Effector CD8-positive, alpha-beta T cell (primary cell): ENCODE measurements at places on chromosomes 5 and 9.

GRCh38 chr5:132238901-132239500 is 11.3 kb upstream of the P4HA2 start:
- no peak for DNase-seq

DNA sequence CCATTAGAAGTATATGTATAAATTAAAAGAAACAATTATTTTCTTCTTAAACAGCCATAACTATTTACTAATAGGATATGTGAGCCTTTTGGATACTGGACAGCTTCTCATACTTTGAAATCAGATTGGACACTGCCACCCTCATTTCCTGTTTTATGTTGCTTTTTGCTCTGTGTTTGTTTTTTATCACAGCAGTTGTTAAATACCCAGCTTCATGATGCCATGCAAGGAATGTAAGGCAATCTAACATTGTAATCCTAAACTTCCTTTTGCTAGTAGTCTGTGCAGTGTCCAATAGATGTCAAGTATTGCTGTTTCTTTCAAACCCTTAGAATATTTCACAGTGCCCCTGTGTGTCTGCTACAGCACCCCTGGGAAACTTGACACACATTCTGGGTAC is 56.2 kb downstream of the CNTLN start:
- no peak for DNase-seq

DNA sequence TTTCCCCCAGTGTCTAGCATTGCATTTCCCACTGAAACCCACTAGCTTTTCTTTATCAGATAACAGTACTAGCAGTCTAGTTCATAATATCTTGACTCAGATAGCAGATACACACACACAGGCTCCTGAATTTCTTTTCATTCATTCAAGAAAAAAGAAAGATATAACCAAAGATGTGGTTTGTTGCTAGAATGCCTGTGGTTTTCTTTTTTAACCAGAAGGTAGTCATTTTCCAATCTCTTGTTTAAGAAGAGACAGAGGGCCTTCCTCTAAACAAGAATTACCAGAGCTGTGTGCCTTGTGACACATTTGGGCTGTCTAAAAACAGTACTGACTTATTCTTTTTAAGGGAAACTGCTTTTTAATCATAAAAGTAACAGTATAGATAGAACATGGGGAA is 167.3 kb downstream of the PJA2 start:
- no peak for DNase-seq

DNA sequence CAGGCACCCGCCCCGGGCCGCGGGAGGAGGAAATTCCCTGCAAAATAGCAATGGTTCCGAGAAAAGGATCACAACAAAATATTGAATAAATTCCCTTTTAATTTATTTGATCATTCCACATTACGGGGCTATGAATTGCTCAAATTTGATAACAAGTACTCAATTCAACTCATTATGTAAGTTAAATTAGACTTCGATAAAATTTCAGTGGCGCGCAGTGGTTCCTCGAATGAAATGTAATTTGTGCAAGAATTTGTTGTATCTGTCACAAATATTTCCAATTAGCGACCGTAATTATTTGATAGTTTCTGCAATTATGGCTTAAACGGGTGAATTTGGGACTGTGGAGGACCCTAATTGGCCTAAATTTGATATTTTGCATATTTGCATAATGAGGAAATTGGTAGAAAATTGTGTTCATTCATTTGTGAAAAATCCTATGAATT is 76.0 kb upstream of the TBCA start:
- DNase-seq: no peak

DNA sequence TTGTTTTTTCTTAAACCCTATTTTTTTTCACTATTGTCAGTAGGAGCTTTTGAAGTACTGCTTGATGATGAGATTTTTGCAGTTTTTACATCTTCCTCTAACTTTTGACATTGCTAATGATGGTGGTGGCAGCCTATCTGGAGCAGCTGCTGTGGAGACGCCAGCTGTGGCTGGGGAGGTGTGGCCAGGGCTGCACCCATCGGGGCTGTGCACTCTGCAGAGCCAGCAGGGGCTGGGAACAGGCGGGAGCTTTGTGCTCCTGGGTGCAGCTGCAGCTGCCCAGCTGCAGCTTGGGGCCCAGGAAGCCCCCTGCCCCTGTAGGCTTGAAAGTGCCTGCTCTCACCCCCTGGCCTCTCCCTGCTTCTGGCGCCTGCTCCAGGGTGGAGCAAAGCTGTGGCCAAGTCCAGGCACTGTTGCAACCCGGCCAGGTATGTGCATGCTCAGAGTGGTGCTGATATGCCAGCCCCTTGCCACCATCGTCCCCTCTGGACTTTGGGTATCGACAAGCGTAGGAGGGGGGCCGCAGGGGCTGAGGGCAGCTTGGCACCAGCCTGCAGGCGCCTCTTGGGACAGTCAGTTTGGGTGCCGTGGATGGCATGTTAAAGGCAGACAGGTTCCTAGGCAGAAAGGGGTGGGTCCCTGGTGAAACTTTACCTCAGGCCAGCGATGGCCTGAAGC is 39.2 kb downstream of the FER start:
- DNase-seq: no peak

DNA sequence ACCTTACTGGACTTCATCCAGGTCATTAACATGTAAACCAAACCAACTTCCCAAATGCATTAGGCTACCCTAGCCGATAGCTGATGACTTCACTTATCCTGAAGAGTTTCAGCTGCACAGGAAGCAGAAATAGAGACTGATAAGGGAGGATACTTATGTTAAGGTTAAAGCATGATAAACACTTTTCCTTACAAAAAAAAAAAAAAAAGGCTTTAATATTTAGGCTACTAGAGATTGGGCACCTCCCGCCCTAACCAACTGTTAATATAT is 1.6 kb upstream of the MEF2C start:
- no peak for DNase-seq

DNA sequence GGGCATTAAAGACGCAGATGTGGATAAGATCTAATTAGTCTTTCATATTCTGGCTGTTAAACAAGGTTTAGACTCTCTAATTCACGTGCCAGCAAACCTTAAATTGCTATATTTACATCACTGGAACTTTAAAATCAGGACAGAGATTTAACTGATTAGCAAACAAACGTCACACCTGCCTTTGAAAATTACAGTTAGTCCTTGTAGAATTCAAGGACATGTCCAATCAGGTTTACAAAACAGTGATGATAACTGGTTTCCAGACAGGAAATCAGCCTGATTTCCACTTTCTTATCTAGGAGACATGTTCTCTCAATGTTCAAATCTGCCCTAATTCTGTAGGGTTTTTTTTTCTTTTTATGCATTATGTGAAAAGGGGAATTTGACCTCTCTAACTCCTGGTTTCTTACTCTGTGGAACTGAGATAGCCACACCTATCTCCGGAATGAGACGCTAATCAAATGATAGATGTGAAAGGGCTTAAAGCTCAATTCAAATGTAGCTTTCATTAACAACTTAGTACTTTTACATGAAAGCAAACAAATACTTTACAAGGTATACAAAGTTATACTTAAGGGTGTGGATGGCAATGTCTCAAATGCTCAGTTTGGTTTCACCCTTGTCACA is 26.5 kb downstream of the SPINK5 start:
- no peak for DNase-seq

DNA sequence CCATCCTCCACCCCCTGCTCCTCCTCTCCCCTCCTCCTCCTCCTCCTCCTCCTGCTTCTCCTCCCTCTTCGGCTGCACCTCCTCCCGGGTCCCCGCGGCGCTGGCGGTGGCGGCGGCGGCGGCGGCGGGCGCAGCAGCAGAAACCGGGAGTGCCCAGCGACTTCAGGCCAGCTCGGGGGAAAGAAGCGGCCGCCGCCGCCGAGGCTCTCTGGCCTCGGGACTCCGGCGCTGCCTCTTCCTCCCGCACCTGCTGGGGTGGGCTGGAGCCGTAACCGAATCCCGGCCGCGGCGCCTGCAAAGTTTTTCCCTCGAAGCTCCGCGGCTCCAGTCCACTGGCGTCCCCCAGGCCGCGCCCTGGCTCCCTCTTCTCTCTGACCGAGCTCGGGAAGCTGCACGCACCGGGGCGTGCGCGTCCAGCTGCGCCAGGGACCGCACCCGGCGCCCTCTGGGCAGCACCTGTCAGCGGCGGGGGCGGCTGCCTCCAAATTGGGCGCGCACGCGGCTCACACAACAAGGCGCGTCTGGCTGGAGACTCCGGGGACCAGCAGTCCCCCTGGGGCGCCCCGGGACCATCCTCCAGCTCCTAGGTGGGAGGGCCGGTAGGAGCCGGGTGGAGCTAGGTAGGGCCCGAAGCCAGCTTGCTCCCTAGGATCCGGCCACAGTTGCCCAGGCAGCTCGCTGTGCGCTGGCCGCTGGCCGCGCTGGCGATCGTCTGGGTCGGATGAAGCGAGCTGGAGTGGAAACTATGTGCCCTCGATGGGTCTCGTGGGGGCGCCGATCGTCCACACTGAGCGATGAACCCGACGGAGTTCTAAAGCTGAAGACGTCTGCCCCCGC is at the start of gene MCTP1:
MCTP1 (minus strand) TSS at position 523 of the 837 bp plus-strand sequence.
- DNase-seq: no peak

DNA sequence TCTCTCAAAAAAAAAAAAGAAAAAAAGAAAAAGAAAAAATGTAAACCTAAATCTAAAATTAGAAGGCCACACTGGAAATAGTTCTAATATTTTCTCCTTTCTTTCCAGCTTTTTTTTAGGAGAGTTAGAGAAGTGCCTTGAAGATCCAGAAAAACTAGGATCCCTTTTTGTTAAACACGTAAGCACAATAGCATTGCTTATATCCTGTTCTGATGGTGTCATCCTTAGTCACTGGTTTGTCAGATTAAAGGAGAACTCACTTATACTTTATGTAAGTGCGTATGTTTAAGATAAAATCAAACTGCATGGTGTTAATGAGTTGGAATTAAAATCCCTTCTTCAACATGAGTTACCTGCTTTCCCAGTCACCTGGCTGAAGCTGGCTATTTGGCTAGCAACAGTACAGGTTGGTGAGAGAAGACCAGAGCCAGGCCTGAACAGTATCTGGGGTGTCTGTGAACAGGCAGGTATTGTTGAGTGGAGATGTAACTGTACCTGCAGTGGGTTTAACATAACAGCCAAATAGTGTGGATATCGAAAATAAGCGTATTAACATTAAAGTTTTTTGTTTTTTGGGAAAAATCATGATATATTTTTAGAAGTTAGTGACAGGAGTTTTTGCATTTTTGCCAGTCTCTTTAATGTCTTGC is 104.7 kb upstream of the OTULINL start:
- no peak for DNase-seq

DNA sequence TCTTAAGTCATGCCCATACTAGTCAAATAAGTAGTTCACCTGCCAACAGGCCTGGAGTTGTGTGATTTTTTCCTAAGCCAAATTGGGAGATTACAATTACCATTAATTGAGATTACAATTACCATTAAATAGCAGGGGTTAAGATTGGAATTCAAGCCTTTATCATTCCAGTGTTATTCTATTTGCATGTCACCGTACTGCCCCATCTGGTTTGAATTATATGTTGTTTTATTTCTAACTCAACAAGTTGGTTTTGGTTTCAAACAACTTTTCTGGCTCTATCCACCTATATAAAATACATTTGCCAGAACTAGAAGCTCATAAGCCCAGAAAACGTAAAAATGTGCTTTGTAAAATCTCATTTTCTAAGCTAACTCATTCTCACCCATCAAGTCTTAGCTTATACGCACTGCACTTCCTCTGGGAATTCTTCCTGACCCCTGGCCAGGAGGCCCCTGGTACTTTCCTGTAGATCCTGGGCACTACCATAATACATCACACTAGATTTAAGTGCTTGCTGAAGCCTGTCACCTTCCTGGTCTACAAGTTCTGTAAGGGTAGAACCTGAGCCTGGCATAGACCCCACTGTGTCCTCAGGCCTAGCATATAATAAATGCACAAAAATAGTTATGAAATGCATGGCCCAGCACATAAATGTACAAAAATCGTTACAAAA is 242.0 kb upstream of the TRPM3 start:
- DNase-seq: no peak

GRCh38 chr5:97838214-97838613 is 655.2 kb upstream of the RIOK2 start:
- DNase-seq: no peak

DNA sequence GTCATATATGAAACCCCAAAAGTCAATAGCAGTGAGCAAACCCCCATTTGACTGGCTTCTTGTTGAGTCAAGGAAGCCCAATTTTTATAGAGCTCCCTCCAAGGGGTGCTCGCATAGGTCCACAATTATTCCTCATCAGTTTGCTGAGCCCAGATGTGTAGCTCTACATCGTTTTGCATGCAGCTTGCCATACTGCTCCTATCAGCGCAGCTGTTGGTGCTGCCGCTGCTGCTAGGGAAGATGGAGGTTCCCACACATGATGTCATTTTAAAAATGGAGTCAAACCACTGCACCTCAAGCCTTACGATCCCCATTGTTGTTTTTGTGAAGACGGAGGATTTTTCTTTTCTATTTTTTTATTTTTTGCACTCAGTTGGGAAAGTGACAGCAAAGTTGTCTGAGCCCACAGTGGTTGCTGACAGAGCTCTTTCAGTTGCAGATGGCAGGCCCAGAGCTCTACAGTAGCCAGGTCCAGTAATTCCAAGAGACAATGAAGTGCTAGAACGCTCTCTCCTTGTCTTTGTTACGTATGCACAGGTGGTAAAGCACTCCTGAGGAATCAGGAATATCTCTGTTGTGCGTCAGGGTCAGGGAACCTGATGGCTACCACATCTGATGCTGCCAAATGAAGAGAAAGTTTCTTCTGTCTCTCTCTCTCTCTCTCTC is 23.2 kb upstream of the C5orf63 start:
- no peak for DNase-seq

DNA sequence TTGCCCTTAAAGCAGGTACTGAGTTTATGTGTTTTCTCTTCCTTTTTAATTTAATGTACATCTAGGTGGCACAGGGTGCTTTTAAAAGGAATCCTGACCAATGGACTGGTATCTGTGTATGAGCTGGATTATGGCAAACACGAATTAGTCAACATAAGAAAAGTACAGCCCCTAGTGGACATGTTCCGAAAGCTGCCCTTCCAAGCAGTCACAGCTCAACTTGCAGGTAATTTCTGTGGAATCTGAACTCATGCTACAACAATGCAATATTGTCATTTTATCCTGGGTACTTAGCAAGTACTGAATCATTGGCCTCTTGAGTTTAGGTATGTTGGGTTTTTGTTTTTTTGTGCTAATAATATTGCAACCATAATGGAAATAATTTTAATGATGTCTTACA is 14.4 kb upstream of the TMOD1 start:
- no peak for DNase-seq

DNA sequence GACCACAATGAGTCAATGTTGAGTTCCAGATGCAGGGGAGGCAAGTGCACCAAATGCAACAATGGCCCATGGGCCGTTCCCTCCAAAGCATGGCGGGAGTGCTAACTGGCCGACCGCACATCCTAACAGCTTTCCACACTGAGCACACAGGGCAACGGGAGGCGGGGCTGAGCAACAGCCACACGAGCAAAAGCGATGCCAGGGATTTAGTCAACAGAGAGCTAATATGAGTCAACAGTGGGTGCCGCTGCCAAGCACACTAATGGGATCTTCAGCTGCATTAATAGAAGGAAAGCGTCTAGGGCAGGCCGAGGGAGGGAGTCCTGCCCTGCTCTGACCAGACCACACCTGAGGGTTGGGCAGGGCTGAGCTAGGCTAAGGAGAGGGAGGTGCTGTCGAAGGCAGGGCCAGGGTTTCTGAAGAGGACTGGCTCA is 4.6 kb downstream of the EPB41L4B start:
- no peak for DNase-seq

GRCh38 chr5:64869419-64869818 is 100.7 kb downstream of the CWC27 start:
- DNase-seq: no peak

GRCh38 chr9:78030296-78030552 is 1.4 kb downstream of the GNAQ start:
- no peak for DNase-seq

GRCh38 chr5:77152441-77152840 is 58.0 kb upstream of the PDE8B start:
- no peak for DNase-seq

GRCh38 chr5:95219411-95219810 is 65.5 kb downstream of the MCTP1 start:
- no peak for DNase-seq

- DNase-seq: no peak
Observed at GRCh38 chr5:127820910-127821553, 117.8 kb downstream of the CCDC192 start.
